ENCODE measurements at places on chromosomes 4 and X.

DNA sequence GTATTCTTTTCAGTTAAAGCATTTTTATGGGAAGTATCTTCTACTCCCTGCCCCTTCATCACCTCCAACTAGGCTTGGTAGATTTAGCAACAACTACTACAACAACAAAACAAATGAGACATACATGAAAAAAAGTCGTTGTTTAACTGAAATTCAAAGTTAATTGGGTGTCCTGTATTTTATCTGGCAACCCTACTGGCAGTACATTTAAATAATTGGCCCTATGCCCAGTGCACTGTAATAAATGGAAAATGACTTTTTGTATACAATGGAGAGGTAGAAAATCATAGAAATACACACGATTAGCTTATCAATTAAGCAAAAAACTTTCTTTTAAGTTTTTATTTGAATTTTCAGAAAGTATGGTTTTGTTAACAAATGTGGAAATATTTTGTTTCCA lies 21.4 kb upstream of the CLGN start:
- no peak for DNase-seq

GRCh38 chr4:182318256-182318655 lies 75.1 kb downstream of the TENM3 start:
- DNase-seq: no peak

DNA sequence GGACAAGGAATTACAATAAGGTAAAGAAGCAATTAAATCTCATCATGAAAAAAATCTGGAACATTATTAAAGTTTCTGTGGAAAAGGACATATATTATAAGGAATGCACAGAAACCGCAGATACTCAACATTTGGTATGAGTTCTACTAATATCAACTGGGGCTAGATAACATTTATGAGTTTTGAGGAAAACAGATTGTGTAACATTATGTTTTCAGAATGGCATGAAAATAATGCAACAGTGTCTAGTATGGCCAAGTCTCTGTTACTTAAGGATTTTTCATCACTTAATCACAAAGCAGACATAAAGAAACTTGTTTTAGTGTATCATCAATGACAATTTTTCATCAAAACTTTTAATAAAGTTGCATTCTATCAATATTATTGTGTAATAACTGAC lies 785.0 kb downstream of the GLUD2 start:
- DNase-seq: no peak

- DNase-seq: no peak
These were observed 10.2 kb upstream of the GLOD5 start for GRCh38 chrX:48751343-48751742.

GRCh38 chrX:154515966-154516655 lies at the start of gene FAM3A:
Gene FAM3A (minus strand): TSS chrX:154516232. CDS start chrX:154515772, 460 bp downstream.
- peak; percentile 92 for DNase-seq

DNA sequence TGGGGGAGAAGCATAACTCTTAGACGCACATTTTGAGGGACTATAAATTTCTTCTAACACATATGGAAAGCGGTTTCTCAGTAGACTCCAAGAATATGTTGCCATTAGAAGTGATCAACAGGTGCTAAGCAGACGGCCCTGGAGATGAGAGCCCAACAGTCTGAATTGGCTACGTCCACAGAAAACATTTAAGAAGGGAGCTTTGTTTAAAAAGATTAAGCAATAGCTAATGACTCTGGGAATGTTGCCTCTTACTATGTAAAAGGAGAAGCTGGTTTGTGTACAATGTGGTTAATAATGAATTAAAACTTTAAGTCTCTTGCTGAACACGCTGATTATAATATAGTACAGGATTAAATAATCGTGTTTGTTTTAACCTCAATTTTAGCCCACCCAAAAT lies 399.5 kb downstream of the SMARCA1 start:
- DNase-seq: no peak

GRCh38 chr4:23979534-23979933 lies 89.7 kb upstream of the PPARGC1A start:
- DNase-seq: no peak

- DNase-seq: no peak
These were observed 126.3 kb upstream of the KLF3 start for GRCh38 chr4:38537666-38538065.

GRCh38 chr4:5403746-5404497 lies 304.4 kb downstream of the EVC2 start:
- no peak for DNase-seq

DNA sequence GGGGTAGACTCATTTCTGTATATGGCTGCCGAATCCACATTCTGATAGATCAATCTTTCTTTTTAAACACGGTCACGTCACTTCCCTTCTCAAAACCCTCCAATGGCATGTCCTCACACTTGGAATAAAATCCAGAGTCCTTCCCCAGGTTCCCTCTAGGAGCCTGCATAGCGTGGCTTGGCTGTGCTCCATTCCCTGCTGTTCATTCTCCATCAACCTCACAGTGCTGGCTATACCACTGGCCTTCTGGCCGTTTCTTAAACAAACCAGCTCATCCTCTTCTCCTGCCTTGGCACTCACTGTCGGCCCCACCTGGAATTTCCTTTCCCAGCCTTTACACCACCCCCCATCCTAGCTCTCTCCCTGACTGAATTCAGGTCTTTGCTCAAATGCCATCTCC lies 77.1 kb downstream of the RBM47 start:
- no peak for DNase-seq

DNA sequence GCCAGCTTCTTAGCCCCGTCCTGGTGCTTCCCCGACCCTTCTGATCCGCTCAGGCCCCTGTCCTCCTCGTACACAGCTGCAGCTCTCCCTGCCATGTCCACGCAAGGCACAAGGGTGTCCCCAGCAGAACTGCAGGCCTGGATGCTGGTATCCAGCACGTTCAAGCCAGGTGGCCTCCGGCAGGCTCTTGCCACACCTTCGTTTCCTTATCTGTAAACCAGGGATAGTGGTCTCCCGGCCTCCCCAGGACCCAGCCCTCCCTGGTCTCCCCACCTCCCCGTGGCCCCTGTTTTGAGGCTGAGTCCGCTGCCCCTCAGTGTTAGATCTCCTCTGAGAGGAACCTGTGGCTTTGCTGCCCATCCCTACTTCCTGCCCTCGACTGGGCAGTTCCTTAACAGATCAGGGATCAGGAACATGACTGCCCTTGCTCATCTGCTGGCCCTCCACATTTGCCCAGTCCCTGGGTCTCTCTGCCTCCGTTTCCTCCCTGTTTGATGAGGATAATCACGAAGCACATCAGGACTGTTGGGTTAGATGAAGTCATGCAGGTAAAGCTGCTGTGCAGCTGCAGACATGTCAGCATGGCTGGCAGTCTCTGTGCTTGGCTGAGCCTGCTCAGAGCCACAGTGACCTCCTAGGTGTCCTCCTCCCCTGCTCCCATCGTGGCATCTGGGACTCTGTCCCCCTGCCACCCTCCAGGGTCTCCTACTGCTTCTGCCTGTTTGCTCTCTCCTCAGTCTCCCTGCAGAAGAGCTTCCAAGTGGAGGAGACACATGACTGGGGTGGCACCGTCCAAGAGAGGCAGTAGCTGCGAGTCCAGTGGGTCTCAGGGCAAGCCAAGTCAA lies 32.9 kb downstream of the PIGG start:
- DNase-seq: no peak

DNA sequence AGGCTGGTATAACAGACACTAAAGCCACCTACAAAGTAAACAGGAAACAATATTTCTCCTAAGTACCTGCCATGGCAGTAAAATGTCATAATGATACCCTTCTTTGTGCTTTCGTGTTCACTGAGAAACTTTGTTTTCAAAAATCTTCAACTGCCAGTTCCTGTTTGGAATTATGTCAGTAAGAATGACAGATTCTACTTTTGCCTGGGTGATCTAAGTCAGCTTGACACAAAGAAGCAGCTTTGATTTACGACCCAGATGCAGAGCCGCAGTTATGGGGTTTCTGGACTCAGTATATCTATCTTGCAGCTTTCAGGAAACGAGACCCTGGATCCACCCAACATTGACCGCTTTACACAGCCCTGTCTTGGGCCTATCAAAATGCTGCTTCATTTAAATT lies 71.2 kb downstream of the SNX25 start:
- DNase-seq: no peak

- no peak for DNase-seq
These were observed 55.2 kb downstream of the RTL3 start for GRCh38 chrX:78603908-78604307.

- DNase-seq: peak; percentile 93
These were observed at the start of gene MAP9 for GRCh38 chr4:155376387-155377268. Gene MAP9 (minus strand): TSS chr4:155376965. CDS start chr4:155375850, 1,115 bp downstream.

GRCh38 chr4:11404431-11404830 lies 24.3 kb downstream of the HS3ST1 start:
- no peak for DNase-seq

GRCh38 chrX:76253432-76253831 lies 80.6 kb downstream of the PBDC1 start:
- peak; percentile 53 for DNase-seq

- DNase-seq: no peak
These were observed 5.7 kb downstream of the C4orf54 start for GRCh38 chr4:99651811-99652485.

GRCh38 chr4:5423670-5424069 lies 284.7 kb downstream of the EVC2 start:
- DNase-seq: no peak

DNA sequence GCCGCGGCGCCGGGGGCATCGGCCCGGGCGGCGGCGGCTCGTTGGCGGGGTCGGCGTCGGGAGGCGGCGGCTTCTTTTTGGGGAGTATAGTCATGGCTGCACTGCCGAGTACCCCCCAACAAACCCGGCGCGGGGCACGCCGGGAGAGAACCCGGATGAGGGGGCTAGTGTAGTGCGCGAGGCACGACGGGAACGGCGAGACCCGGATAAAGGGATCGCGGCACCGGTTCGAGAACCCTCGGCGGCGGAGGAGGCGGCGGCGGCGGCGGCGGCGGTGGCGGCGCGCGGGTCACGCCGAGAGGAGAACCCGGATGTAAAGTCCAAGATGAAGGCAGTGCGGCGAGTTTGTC lies at the start of gene OTUD5:
TSS of gene OTUD5 (minus strand) at position 131 of the 350 bp plus-strand sequence. CDS start at position 94, 37 bp downstream.
- DNase-seq: peak; percentile 80

- no peak for DNase-seq
These were observed 129.0 kb downstream of the AMMECR1 start for GRCh38 chrX:110188701-110189558.

DNA sequence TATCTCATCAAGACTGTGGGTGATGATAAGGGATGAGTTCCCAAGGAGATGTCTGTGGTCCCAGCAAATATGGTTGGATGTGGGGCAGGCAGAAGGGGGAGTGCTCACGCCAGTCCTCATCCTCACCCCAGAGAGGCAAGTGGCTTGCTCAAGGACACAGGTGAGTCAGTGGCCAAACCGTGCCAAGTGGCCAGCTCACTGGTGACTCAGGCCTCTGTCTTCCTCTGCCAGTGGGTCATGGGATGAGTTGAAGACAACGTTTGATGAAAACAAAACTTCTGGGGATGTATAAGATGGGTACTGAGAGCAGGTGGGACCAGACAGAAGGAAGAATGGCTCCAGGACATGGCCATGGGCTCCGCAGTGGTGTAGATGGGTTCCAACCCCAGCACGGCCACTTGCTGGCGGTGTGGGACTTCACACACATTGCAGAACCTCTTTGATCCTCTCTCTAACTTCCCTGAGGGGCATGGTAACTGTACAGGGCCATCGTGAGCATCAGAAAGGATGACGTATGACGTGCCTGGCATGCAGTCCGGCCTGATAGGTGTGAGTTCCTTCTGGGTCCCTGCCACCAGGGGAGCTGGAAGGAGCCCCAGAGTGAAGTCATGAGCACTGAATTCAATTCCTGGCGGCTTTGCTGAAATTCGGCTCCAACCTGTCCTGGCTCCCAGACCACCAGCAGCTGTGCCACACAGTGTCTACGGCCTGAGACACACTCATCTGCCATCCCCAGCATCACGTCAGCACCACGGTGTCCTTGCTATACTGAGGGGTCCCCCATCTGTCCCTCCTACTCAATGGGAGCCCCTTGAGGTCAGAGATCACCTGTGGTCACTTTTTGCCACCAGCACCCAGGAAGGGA lies 41.3 kb upstream of the GPR78 start:
- DNase-seq: no peak

GRCh38 chr4:11424000-11424399 lies 4.7 kb downstream of the HS3ST1 start:
- peak; percentile 21 for DNase-seq

DNA sequence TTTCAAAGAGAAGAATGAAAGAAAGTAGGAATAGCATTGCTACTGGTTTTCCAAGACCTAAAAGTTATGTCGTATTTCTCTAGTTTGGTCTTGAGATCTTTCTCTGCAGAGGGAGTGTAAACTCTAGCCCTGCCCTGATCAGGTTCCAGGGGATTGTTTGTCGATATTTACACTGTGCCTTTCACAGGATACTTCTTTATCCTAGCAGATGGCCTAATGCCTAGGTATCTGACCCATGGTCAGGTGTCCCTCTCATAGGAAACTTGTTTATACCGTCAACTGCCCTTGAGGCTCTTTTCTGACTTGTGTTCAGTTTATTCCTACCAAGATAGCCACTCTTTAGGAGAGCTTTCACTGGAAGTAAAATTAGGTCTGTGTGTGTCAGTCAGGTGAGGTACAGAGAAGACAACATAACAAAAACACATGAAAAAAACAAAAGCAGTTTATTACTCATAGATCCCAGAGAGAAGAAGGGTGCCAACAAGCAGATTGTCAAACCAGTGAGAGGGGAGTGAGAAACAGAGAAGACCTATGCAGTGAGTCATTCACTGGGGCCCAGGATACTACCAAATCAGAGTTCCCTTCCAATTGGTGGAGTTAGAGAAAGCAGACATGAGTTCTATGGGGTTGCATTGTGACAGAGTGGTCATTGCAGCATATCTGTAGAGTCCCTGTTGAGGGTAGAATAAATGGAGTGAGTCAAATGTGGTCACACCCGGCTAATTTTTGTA lies 40.6 kb upstream of the THOC2 start:
- no peak for DNase-seq

GRCh38 chrX:137742846-137743245 lies 176.9 kb downstream of the ZIC3 start:
- no peak for DNase-seq

- no peak for DNase-seq
These were observed 155.2 kb upstream of the GK2 start for GRCh38 chr4:79563219-79563618.
